ENCODE measurements at places on chromosomes 2 and 18.

GRCh38 chr18:7584646-7585275, 17.6 kb downstream of the PTPRM start:
- no peak for DNase-seq

- no peak for DNase-seq
Measured at GRCh38 chr18:52442686-52443085, 102.7 kb downstream of the DCC start.

DNA sequence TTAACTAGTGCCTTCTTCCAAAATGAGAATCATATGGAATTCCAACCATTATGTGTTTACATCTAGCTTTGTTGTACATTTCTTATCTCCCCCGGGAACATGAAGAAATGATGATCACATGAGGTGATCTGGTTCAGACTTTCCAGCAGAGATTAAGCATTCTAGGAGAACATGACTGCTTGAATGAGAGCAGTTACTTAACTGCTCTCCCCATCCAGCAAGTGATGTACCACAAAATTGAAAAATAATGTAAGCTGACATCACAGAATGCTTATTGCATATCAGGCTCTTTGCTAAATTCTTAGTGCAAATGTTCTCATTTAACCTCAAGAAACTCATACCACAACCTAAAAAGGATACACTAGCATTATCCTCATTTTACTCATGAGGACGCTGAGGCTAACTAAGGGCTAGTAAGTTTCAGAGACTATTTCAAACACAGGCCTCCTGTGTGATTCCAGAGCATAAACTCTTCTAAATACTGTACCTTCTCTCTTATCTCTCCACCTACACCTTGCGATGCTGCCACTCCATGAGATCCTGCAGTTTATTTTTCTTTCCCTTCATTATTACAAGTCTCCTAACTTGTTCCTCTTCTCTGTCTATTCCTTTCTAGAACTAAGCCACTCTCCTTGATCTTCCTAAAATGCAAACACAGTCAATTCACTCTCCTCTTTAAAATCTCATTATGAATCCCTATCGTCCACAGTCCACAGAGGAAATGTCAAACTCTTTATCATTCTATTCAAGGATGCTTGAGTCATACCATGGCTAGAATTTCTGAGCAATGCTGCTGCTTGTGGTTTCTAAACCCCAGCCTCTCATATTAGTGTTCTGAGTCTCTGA, 1224.8 kb upstream of the ZEB2 start:
- DNase-seq: no peak

GRCh38 chr18:35158728-35159450, 81.9 kb upstream of the ZNF397 start:
- DNase-seq: no peak

DNA sequence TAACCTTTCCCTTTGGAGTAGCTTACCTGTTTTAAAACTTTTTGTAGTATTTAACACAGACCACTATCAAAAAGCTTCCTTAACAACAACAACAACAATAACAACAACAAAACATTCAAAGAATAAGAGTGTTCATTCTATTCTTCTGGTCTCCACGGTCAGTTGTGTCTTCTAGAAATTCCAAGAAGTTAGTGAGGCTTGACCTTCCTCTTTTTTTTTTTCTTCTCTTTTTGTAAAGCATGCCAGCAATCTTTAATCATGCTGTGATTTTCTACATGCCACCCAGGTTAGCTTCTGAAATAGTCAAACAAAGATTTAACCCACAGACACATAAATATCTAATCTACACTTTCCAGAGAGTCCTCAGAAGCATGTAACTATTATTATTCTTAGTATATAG, 28.4 kb upstream of the KLHL14 start:
- DNase-seq: no peak

DNA sequence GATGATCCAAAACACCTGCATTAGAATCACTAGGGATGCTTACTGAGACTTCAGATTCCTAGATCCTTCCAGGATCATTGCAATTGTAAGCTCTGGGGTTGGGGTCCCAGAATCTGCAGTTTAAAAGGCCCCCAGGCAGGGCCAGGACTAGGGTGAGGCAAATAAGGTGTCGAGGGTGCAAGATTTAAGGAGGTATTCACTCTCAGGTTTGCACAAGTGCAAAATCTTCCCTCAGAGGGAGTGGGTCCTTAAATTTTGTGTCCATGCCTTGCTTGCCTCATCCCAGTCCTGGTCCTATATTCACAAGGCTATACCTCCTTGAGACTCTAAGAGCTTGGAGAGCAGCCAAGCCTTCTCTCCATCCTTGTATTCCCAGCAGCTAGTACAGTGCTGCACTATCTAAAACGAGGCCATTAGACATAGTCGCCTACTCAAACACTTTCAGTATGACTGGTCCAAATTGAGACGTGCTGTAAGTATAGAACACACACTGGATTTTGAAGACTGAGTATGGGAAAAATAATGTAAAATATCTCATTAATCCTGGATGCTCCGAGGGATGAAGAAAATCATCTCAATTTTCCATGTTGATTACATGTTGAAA, 31.6 kb upstream of the MREG start:
- DNase-seq: no peak

DNA sequence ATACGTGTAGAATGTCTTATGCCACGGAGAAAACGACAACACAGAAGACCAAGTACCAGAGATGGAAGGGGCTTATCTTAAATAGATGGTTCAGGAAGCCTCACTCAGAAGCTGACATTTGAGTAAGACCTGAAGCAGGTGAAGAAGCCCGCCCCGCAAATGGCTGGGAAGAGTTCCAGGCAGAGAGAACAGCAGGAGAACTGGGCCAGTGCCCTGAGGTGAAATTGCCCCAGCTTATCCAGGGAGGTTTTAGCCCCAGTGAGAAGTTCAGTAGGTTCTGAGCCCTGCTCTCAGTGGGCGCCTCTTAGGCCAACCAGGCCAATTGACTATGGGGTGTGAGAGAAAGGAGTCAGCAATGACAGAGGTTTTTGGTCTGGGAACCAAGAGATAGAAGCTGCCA, 166.1 kb upstream of the FOSL2 start:
- no peak for DNase-seq

DNA sequence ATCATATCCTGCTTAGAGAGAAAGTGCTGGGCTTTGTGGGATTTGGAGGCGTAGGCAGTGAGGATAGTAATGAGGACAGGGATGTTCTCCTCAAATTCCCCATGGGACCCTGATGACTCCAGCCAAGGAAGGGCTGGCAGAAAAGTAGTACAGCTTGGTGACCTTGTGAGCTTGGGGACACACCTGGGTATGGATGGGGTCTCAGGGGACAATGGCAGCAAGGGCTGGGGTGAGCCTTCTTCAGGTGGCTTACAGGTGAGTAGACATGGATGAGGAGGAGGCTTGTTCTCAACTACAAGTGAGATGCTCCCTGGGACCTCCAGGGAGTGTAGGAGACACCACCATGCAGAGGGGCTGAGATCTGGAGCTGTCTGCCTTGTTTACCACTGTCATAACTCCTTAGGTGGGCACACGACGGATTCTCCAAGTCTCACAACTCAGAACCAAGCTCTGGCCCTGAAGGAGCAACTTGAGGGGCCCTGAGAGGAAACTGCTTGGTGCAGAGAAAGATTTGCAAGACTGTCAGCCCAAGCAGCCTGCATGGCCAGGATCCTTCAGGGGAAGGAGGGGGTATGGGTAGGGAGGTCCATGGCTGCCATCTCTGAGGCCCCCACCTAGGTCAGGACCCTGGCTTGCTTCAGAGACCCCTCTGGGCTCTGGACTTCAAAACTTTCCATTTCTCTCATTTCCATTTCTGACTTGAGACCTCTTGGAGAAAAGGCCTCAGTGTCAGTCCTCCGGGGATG, 262.8 kb downstream of the DYSF start:
- DNase-seq: no peak

- DNase-seq: no peak
Measured at GRCh38 chr2:116819355-116819754, 995.1 kb upstream of the DDX18 start.

DNA sequence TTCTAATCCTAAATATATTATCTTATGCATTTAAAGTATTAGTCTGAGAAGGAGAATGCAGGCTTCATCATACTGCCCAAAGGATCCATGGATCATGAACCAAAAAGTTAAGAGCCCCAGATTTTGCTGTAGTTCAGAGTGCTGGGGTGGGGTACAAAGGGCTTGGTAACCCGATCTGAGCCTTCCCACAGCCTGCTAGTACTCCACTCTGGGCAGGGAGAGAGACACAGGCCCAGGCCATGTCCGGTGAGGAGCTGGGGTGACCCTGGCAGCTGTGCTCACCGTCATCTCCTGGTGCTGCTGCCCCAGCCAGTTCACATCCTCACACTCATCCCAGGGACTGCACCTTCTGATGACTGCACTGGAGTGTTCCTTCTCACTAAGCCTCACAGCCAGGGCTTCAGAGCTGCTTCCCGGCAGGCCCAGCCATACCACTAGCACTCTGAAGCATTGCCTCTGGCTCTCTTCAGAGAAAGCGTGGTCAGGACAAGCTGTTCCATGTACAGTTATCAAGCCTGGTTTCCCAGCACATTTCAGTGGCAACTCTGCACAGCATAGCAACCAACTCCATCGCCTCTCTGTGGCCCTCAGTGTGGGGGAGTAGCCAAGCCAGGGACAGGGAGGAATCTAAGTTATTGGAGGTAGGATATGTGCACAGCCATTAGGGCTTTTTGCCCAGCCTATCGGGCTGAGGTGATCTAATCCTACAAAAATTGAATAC, 189.0 kb upstream of the CTAGE1 start:
- no peak for DNase-seq

DNA sequence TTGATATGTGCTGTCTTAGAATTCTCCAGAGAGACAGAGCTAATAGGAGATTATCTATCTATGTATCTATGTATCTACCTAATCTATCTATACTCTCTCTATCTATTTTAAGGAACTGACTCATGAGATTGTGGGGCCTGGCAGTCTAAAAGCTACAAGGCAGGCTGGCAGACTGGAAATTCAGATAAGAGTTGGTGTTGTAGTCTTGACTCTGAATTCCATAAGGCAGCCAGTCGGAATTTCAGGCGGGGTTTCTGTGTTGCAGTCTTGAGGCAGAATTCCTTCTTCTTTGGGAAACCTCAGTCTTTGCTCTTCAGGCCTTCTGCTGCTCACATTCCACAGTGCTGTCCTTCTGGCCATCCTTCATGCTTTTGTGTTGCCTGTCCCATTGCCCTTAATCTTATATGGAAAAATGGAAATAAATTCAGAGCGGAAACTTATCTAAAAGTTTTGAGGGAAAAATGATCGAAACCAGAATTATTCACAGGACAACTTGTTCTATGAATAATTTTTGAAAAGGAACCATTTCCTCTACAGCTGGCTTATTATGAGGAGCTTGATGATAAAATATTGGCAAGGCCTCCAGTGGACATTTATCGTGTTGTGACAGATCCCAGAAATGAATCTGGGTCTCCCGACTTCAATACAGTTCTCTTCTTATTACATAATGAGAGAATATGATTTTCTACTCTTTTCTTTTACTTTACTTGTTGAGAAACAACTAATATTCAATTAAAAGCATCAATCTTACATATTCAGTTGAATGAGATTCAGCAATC, 10.8 kb downstream of the IL1RL1 start:
- DNase-seq: no peak

DNA sequence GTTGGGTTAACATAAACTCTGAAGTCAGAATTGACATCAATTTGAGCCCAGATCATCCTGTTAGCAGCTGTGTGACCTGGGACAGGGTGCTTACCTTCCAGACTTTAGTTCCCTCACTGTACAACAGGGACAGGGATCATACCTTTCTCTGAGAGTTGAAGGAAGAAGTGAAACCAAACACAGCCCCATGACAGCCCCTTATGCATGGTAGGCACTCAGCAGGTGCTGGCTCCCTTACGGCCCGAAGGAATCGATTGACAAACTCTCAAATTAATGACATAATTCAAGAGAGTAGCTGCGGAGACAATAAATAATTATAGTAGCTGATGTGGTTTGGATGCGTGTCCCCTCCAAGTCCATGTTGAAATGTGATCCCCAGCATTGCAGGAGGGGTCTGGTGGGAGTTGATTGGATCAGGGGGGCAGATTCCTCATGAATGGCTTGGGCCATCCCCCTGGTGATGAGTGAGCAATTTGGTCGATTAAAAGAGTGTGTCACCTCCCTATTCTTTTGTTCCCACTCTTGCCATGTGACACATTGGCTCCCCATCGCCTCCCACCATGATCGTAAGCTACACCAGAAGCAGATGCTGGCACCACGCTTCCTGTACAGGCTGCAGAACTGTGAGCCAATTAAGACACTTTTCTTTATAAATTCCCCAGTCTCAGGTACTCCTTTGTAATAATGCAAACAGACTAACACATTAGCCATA, 72.4 kb downstream of the ODC1 start:
- no peak for DNase-seq

- no peak for DNase-seq
Measured at GRCh38 chr2:11870064-11870463, 123.6 kb downstream of the LPIN1 start.

DNA sequence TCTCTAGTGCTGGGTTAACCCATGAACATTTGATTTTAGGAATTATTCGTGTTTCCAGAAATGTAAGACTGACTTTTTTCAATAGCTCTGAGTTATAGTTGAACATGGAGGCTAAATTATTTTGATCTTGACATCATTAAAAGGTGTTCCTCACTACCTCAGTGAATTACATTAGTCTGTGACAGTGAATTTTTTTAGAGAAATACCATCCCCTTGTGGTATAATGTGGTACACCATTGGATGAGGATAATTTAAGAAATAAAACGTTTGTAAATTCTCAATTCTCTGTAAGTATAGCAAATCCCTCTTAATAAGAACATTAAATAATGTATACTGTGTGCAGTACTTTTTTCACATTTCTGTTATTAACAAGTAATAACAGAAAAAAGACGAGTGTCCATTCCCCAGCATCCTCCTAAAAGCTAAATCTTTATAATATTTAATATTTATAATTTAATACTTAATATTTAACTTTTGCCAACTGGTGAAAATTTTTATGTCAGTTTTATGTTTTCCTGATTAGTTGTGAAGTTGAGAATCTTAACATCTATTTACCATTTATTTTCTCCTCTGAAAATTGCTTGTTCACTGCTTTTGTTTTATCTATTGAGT, 70.3 kb upstream of the CWC22 start:
- no peak for DNase-seq

DNA sequence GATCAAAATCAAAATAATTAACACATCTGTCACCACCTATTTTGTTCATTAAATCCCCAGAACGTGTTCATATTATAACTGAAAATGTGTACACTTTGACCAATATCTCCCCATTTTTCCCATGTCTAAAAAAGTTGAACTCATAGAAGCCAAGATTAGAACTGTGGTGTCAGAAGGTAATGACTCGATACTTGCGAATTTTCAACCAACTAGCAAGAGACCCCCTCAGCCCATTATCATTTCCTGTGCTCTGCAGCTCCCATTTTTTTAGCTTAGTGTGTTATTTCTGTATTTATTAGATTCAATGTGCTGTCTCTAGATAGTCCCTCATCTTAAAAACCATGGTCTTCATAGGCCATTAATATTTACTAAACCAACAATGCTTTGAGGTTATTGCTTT, 248.7 kb upstream of the PIK3C3 start:
- DNase-seq: no peak
